ENCODE measurements at places on chromosomes 7 and 10.

GRCh38 chr10:102641402-102641801 lies 2.9 kb upstream of the TRIM8 start:
- DNase-seq, result peak; percentile 15

DNA sequence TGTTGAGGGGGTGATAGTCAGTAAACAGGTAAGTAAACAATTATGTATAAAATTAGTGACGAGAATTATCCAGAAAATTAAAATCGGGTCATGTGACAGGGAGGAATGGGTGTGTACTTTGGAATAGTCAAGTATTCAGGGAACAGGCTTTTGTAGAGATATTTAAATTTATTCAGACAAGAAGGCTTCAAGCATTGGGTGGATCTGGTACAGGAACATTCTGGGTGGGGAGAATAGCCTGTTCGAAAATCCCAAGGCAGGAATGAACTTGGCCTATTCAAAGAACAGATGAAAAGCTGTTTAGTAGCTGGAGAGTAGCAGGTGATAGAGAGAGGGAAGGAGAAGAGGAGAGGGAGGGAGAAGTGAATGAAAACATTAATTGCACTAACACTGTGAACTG lies 448.9 kb upstream of the FZD8 start:
- no peak for DNase-seq

- DNase-seq, result no peak
Observed at GRCh38 chr10:26626066-26626465, 71.4 kb upstream of the PDSS1 start.

DNA sequence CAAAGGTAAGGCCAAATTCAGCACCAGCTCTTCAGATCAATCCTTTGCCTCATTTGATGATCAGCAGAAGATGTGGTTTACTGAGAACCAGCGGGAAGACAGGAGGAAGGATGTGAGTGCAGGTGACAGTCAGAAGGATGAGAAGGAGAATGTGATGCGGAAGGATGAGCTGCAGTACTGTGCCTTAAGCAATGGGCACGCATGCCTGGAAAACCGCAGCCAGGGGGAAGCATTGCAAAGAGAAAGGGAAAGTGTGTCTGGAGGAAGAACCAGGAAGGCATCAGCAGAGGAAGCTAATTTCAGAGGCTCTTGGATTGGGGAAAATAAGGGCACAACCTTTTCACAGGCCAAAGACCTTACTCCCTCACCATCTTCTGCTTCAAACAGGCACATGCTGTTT lies 25.7 kb downstream of the C10orf71 start:
- peak; percentile 30 for DNase-seq

- peak; percentile 22 for DNase-seq
Observed at GRCh38 chr7:19915596-19915995, 142.2 kb upstream of the TMEM196 start.

DNA sequence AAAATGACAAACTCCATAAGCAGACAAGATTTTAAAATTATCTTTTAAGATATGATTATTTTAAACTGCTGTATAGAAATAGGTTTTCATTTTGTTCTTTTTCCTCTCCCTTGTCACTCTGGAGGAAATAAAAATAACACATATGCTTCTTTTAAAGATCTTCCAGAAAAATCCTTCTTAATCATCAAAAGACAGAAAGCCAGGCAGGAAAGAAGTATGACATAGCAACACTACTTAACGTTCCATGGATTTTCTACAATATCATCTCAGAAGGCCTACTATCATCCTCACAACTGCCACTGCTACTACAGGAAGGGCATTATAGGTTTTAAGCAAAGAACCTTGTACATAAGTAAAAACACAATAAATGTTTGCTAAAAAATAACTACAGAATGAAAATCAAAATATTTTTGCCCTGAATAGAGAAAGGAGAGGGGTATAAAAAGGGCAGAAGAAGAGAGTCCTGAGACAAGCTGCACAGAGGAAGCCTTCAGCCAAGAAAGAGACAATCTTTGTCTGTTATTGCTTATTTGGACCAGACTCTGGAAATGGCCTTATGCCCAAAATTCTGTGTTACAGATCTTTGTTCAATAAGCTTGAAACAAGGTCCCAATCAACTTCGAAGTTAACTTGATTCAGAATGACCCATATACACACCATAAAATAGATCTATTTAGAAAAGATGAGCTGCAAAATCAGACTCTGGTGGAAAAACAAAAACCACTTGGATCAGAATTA lies 67.8 kb downstream of the ABI1 start:
- no peak for DNase-seq

- DNase-seq, result no peak
Observed at GRCh38 chr7:133489906-133490305, 237.0 kb downstream of the EXOC4 start.

- DNase-seq, result peak; percentile 11
Observed at GRCh38 chr7:41475801-41476459, 227.0 kb downstream of the INHBA start.

DNA sequence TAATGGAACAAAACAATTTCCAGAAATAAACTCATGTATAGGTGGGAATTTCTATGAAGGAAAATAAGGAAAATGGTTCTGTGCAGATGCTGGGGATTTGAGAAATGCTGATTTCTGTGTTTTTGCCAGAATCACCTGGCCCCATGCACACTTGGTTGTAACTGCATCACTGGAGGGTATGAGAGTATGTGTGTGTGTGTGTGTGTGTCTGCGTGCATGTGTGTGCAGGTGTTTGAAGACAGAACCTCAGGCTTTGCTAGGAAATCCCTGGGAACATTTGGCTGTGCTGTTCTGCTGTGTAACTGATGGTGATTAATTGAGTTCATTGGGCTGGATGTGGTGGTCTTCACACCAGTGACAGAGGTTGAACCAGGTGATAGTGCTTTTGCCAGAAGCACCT lies 141.6 kb downstream of the CAMK1D start:
- peak; percentile 6 for DNase-seq

- DNase-seq, result no peak
Observed at GRCh38 chr10:61845196-61845949, 56.1 kb upstream of the ARID5B start.

DNA sequence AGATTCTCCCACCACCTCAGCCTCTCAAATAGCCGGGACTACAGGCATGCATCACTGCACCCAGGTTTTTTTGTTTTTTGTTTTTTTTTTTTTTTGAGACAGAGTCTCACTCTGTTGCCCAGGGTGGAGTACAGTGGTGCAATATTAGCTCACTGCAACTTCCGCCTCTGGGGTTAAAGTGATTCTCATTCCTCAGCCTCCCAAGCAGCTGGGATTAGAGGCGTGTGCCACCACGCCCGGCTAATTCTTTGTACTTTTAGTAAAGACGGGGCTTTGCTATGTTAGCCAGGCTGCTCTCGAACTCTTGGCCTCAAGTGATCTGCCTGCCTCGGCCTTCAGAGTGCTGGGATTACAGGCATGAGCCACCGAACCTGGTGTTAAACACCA lies 107.5 kb upstream of the KIF5B start:
- no peak for DNase-seq

- peak; percentile 23 for DNase-seq
Observed at GRCh38 chr10:95513941-95514392, 47.2 kb downstream of the SORBS1 start.

GRCh38 chr10:9081253-9081652 lies 1026.8 kb downstream of the GATA3 start:
- no peak for DNase-seq

DNA sequence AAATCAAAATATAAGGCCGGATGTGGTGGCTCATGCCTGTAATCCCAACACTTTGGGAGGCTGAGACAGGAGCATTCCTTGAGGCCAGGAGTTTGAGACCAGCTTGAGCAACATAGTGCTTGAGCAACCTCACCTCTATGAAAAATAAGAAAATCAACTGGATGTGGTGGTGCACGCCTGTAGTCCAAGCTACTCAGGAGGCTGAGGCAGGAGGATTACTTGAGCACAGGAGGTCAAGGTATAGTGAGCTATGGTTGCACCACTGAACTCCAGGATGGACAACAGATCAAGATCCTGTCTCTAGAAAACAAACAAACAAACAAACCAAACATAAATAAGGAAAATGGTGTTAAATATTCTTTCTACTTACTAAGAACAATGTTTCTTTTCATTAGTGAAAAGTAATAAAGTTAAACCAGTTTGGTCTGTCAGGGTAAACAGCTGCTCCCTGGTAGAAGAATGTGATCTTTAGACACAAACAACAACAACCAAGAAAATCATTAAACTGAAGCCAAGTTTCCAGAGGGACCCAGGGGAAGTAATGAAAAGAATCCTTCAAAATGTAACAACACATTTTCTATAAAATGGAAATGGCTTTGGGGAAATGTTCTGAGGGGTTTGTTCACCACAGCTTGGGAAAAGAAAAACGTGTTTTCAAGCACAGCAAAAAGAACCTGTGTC lies 17.5 kb upstream of the BAG3 start:
- no peak for DNase-seq

DNA sequence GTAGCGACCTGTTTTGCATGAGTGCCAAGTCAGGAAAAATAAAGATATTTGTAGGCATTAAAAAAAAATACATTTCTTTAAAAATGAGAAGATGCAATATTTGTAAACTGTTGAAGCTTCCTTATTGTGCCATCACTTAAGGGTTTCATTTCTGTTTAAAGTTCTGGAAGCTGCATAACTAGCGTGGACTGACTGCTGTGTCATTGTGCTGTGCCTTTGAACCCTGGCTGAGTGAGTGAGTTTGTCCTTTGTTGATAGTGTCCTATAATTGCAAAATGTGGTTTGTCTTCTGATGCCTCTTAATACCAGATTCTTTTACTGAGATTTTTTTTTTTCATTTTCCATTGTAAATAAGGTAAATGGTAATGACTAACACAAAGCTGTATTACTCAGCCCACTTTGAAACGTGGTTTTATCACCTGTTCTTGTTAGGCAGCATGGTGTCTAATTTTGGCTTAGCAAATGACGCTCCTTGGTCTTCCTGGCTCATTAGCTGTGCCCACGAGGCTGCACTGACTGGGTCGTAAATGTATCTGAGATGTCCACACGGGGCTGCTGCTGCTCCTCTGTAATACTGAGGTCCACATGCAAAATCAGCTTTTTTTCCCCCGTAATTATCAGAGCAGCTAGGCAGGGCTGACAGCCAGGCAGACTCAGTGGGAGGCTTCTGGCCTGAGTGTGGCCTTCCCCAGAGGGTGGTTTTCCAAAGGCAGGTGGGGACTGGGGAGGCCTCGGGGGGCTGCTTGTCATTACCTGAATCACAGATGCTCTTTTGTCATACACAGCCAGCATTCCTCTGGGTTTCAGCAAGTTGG lies 14.8 kb downstream of the ZSCAN25 start:
- DNase-seq, result peak; percentile 83

DNA sequence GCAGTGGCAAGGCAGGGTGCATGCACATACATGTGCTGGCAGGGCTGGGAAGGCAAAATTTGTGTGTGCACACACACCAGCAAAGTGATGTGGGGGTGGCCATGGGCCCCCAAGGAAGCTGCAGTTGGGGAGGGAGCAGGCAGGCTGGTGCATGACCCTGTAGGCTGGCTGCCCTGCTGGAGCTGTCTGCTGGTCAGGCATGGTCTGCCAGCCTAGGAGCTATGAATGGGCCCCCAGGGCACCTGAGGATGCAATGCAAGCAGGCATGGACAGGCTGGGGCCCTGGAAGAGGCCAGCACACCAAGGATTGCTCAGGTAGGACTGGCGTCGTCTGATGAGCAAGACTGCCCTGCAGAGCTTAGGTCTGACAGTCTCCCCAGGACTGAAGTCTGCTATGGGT lies 18.2 kb upstream of the PPP1R3A start:
- no peak for DNase-seq

DNA sequence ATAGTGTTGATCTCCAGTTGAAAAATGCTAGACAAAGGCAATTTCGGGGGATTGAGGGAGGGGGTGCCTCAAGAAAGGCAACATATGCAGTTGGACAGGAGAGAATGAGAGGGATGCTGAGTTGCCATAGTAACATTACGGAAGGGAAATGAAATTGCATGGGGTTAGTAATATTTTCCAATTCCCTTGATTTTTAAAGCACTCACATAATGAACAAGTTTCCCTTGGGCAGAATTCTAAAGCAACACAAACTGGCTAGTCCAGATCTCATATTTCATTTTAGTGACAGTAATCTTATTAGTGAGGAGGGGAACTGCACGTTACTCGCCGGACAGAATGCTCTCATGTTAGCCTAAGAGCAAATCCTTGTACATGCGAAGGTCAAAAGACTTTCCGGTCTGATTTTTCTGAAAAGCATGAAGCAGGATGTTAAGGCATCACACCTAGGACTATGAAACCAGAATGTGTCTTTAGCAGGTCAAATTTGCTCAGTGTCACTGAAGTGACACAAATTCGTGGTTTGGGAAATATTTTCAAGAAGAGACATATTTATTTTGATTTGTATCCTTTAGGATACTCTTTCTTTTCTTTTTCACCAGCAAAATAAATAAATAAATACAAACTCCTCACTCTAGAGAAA lies 165.5 kb downstream of the ANK3 start:
- DNase-seq, result no peak

- DNase-seq, result no peak
Observed at GRCh38 chr10:11141571-11142091, 124.0 kb downstream of the CELF2 start.

DNA sequence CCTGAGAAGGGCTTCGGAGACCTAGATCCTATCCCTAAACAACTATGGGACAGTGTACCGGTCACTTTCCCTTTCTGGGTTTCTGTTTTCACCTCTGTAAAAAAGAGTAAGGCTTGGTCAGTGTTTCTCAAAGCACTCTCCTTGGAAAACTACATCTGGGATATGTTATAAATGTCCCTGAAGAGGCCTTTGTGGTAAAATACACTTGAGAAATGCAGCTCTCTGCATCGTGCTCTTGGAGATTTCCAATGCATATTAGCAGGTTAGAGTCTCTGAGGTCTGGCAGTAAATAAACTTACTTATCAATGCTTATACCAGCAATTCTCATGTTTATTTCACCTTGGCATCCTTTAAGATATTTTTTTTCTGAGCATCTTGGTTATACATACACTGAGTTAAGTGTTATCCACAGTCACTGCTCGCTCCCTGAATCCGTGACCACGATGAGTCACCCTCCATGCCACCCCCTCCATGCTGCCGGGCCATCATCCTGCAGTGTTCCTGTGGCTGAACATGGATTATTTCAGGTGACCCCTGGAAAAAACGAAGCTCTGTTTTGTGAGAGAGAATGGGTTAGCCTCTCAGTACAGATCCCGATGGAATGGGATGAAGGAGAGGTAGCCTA lies 3.3 kb upstream of the TBXAS1 start:
- peak; percentile 9 for DNase-seq

DNA sequence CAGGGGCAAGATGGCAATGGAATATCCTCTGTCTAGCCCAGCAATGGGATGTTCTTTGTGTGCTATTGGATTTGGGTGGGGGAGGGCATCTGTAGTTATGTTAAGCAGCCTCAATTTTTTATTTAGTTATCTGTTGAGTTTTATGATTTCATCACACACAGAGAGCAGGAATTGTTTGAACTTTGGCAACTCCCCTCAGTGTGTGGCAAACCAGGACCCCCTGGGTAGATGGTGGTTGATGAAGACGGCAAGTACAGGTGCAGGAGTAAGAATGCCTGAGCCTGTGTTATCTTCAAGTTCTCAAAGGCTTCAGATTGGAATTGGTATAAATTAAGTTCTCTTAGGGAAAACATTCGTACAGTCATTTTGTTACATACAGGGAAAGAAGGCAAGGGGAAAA lies 142.4 kb upstream of the SAMD8 start:
- peak; percentile 39 for DNase-seq

GRCh38 chr10:34587002-34587679 lies 228.0 kb downstream of the PARD3 start:
- no peak for DNase-seq
